NCI-H2029 (cell line): ENCODE measurements at places on chromosomes 12 and 14.
A peak's percentile ranks its signal among the peaks of the same experiment; 100 is the strongest.

DNA sequence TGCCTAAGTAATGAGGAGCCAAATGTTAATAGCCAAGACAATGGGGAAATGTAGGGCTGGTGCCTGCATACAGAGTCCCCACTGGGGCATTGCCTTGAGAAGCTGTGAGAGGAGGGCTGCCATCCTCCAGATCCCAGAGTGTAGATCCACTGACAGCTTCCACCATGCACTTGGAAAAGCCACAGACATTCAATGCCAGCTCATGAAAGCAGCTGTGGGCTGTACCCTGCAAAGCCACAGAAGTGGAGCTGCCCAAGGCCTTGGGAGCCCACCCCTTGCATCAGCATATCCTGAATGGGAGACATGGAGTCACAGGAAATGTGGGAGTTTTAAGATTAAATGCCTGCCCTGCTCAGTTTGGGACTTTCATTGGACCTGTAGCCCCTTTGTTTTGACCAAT lies 244.7 kb downstream of the BTG1 start:
- no peak for DNase-seq

DNA sequence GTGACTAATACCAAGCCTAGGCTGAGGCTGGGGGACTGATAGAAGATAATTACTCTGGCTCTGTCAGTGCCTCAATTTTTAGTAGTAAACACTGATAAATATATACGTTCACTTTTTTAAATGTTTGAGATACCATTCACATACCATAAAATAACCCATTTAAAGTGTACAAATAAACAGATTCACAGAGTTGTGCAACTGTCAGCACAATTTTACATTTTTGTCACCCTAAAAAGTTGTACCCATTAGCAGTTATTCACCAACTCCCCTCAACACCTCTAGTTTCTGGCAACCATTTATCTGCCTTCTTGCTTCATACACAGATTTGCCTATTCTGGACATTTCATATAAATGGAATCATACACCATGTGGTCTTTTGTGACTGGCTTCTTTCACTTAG lies 15.1 kb downstream of the PPP1R12A start:
- DNase-seq, result no peak

DNA sequence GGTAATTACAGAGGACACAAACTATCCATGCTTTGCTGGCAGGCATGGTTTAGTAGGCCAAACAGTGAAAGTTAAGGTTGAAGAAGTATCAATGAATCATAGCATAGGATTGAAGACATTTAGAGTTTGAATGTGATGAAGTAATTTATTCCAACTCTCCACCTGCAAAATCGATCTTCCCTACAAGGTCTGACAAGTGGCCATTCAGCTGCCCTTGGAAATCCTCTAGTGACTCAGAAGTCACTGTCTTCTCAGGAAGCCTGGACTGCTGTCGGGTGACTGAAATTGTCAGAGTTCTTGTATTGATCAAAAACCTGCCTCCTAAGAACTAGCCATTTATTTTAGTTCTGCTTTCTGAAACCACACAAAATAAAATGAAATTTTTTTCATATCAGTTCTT lies 17.7 kb upstream of the STXBP6 start:
- DNase-seq, result no peak

DNA sequence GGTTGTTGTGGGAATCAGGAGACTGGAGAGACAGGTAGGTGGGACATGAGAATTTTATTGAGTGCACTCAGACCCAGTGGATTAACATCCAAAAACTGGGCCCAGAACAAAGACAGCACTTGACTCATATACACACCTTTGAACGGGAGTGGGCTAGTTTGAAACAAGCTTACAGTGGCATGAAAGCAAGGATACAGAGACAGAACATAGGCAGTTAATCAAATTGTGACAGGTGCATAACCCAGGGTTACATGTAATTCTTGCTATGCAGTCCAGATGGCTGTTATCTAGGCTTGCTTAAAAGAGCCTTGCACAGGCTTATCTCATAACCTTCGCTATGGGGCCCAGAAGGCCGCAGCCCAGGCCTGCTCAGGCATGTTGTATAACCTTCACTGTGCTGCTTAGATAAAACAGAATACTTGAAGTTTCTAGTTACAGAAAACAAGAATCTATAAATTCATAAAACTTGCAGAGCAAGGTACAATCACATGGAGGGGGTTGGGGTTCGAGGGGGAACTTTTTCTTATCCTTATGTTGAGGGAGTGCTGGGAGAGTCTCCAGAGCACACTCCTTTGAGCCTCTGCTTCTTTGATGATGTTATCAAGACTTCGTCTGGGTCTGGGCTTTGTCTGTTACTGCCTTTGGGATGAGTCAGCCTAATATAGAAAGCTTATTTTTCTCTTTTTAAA lies 81.7 kb downstream of the TNFAIP2 start:
- no peak for DNase-seq

DNA sequence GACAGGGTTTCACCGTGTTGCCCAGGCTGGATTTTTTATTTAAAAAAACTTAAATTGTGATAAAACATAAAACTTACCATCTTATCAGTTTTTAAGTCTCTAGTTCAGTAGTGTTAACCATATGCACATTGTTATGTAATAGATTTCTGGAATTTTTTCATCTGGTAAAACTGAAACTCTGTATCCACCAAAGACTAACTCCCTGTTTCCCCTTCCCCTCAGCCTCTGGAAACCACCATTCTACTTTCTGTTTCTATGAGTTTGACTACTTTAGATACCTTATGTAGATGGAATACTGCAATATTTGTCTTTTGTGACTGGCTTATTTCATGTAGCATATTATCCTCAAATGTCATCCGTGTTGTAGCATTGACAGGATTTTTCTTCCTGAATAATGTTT lies 12.8 kb upstream of the PLEKHG3 start:
- DNase-seq, result no peak

GRCh38 chr14:104927901-104928300 lies 3.2 kb downstream of the PLD4 start:
- DNase-seq, result no peak

DNA sequence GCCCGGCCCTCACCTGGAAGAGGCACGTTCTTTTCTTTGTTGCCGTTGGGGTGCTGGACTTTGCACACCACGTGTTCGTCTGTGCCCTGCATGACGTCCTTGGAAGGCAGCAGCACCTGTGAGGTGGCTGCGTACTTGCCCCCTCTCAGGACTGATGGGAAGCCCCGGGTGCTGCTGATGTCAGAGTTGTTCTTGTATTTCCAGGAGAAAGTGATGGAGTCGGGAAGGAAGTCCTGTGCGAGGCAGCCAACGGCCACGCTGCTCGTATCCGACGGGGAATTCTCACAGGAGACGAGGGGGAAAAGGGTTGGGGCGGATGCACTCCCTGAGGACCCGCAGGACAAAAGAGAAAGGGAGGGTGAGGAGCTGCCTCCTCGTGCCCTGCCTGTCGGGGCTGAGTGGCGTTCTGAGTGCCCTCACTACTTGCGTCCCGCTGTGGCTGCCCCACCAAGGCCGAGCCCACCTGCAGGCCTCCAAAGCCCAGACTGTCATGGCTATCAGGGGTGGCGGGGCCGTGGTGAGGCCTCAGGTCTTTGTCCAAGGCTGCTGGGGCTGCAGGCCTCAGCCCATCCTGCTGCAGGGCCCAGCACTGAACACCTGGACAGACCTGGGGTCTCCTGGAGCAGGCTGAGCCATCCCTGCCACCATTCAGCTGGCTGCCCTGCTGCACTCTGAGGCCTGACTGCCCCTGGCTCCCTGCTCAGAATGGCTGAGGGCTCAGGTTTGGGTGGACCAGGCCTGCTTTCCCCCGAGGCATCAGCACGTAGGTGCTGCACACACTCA lies 329.7 kb downstream of the TMEM121 start:
- DNase-seq, result no peak

DNA sequence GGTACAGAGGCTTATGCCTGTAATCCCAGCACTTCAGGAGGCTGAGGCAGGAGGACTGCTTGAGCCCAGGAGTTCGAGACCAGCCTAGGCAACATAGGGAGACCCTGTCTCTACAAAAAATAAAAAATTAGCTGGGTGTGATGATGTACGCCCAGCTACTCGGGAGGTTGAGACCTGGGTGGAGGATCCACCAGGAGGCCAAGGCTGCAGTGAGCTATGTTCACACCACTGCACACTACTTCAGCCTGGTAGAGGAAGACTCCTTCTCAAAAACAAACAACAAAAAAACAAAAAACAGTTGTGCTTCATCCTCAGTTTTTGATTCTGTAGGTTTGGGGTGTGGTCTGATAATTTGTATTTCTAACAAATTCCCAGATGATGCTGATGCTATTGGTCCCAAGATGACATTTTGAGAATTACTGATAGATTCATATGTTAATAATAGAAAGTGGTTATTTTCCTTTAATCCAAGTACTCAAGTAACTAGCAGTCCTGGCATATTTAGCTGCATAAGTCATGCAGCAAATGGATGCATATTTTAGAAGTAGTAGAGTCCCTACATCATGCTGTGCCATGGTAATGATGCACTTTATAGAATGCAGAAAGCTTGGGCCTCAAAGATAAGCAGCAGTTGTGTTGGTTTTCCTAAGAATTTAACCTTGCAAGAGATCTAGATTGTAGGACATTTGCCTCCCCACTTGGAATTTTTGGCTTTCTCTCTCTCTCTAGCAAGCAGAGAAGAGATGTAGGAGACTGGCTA lies 76.1 kb upstream of the PAWR start:
- no peak for DNase-seq

DNA sequence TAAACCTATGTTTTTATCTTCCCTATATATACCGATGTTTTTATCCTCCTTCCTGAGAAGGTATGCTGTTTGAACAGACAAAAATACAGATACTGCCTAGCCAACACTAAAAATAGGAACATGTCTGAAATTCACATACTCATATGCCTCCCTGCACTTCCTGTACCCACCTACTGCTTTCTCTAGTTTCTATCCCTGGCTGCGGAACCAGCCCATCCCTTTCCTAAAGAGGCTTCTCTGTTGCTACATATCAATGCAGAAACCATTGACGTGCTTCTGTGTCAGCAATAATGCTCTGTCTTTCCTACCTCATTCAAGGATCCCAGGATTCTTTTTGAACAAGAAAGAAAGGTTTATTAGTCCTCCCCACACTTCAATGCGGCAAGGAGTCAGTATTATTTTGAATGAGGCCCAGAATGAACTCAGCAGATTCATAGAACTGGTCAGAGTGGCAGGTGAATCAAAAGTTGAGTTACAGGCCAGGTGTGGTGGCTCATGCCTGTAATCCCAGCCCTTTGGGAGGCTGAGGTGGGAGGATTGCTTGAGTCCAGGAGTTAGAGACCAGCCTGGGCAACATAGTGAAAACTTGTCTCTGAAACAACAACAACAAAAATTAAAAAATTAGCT lies 67.8 kb upstream of the NAP1L1 start:
- DNase-seq, result no peak

DNA sequence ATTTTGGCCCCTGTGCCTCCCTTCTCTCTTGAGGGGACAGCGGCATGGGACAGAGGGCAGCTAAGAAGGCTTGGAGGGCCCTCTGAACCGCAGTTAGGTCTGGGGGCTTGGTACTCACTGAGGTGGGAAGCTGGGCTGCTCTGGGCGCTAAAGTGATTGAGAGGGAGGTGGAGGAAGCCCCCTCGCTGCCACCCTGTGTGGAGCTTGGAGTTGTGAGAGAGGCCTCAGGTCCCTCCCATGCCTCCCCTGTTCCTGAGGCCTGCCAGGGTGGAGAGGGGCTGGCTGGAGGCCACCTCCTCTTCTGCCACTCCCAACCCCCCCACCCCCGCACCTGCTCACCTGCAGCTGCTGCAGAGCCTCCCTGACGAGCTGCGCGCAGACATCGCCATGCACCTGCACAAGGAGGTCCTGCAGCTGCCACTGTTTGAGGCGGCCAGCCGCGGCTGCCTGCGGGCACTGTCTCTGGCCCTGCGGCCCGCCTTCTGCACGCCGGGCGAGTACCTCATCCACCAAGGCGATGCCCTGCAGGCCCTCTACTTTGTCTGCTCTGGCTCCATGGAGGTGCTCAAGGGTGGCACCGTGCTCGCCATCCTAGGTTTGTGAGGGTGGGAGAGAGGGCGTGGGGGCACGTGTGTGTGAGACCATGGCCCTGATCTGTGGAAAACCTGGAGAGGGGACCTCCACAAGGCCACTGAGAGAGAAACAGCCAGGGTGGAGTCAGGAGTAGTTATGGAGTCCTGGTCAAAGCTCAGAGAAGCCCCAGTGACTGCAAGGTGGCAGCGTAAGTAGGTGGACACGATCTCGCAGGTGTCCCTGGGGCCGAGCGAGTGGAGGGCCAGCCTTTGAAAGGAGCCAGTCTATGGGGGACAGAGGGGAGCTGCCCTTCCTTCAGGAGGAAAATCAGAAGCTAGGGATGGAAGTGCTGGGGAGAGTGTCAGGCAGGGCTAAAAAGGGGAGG lies 11.2 kb downstream of the KCNH3 start:
- peak; percentile 90 for DNase-seq

DNA sequence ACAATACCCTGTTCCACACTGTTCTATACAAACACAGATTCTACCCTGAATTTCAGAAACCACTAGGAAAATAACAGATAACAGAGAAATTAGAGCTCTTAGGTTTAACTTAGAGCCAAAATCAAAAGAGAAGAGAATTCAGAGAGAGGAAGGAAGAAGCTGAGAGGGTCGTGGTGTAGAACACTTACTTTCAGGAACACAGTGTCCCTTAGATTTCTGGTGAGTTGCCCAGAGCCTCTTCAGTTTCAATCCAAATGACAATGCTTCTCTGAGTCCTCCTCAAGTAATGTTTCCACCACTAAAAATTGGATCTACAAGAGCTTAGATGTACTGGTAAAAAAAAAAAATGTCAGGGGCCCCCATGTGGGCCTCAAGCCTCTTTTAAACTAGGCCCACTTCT lies 2.6 kb downstream of the YAF2 start:
- peak; percentile 39 for DNase-seq

GRCh38 chr14:81331229-81332021 lies 68.7 kb downstream of the STON2 start:
- DNase-seq, result no peak

- DNase-seq, result no peak
Observed at GRCh38 chr14:80669426-80669825, 272.1 kb downstream of the CEP128 start.

DNA sequence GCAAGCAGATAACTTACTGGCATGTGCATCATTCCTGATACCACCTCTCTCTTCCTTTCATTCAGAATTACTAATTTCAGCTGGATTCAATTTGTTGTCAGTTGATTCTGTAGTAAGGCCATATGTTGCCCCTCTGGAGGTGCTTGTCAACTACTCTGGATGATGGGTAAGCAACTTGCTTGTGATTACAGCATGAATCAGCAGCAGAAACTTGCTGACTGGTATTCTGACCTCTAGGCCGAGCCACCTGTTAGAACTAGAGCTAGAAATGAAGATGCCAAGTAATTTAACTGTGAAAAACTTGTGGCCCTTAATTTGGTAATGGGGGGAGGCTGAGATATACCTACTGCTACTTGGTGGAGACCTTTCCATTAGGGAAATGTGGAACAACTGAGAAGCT lies 5.1 kb downstream of the RNF10 start:
- no peak for DNase-seq
